ENCODE measurements at places on chromosomes 5 and 9. TPM values are rescaled to one million over a fixed set of nuclear protein-coding genes. Genes with fewer than 3 reads are reported as not detected.

The TNC gene
- polyA plus RNA-seq = 265 TPM

DNA sequence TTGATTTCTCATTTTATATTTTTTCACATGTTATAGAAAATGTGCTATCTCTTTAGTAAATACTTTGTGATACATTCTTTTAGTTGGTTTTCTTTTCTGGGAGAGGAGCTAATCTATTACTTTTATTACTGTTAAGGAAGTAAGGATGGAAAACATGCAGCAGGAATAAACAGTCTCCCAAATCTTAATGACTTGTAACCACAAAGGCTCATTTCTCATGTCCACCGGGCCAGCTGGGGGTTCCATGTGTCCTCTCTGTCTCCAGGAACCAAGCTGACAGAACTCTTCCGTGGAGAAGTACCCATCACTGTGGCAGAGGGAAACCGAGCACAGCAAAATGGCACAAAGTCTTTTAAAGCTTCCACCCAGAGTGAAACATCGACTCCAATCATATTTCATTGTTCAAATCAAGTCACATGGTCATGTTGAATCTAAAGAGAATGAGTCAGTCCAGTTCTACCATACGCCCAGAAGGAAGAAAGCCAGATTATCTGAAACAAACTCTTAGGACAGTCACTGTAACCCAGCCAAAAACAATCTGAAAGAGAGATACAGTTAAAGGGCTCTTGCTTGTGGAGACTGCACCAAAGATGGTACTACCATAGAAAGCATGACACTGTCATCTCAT is 97.1 kb upstream of the CDH6 start:
- peak; percentile 41 for DNase-seq

DNA sequence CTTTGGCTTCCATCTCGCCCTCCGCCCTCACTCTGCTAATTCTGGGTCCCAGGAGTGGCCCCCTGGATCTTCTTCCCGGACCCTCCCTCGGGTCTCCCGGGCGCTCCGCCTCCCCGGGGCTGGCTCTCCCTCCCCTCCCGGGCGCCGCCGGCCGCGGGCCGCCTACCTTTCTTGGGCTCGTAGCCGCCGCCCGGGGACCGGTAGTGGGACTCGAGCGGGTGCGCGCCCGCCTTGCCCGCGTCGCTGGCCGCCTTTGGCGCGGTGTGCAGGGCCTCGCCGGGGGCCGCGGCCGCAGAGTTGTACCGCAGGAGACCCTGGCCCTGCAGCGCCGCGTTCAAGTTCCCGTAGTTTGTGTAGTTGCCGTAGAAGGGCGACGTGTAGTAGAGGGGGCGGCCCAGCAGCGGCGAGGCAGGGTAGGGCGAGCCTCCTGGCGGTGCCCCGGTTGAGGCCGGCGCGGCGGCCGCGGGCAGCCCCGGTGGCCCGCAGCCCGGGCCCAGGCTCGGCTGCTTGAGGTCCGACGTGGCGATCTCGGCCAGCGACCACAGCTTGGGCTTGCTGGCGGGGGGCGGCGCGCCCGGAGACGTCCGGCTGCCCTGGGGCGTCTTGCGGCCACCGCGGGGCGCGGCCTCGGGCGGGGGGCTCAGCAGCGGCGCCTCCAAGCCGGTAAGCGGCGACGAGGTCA is 3.2 kb downstream of the IRX2 start:
- DNase-seq = no peak

DNA sequence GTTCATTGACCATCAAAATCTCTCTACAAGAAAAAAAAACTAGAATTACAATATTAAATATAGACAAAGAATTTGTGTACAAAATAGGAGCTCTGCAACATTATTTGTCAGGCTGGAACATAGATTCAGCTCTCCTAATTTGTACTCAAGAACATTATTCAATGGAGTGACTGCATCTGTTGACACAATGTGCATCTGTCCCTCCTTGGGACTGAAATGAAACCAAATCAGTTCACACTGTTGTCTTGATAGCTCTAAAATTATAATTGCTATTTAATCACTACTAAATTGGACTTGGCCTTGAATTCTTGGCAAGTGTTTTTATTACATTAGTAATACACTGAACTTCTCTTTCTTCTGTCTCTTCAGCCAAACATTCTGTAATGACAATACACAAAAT is 47.7 kb downstream of the FTMT start:
- DNase-seq = no peak

The MEIKIN gene
- not detected for polyA plus RNA-seq

- no peak for DNase-seq
Measured at GRCh38 chr5:137825165-137825564, 42.5 kb upstream of the MYOT start.

DNA sequence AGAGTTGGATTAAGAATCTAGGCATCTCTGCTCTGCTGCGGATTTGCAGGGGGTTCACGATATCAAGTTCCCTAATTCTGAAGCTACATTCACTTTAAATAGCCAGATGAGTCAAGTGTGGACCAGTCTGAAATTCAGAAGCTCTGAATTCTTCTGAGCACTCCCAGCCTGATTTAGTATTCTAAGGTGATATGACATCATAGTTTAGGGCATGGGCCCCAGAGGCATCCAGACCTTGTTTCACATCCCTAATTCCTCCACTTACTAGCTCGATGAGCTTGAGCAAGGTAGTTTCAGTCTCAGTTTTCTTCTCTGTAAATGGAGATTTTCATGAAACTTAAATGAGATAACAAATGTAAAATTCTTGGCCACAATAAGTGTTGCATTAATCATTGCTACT is 65.2 kb downstream of the TMEM167A start:
- DNase-seq = no peak

The LSM11 gene
- 2.5 TPM for polyA plus RNA-seq

DNA sequence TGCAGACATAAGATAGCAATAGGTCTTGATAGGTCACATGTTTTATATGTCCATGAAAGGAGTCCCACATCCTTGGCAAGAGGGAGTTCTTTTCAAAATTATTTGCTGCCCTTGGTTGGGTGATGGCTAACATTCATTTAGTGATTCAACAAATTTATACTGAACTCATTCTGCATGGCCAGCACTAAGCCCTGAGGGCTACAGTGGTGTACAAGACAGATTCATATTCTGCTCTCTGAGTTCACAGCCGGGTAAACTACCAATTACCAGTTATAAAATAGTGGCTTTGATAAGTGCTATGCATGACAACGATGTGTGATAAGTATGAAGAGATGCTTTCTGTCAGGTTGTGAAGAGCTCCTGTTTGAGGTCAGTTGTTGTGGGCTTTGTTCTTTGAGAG is 340.0 kb downstream of the GABRG2 start:
- DNase-seq = no peak

DNA sequence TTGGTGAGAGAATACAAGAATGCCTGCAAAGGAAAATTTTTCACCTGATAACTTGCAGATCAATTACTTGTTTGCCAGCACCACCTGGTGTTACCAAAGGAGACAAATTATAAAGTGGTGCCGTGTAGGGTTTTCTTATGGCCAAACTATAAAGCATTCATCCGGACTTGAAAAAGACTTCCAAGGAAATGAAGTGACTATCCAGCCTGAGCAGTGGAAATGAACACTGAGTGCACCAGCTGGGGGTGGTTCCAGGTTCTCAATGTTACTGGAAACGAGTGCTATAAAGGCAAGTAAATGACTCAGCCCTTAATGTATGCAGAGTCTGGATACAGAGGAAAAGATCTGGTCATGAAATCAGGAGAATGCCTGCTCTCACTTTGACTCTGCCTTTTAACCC is 113.1 kb downstream of the DNAH5 start:
- DNase-seq = peak; percentile 29

DNA sequence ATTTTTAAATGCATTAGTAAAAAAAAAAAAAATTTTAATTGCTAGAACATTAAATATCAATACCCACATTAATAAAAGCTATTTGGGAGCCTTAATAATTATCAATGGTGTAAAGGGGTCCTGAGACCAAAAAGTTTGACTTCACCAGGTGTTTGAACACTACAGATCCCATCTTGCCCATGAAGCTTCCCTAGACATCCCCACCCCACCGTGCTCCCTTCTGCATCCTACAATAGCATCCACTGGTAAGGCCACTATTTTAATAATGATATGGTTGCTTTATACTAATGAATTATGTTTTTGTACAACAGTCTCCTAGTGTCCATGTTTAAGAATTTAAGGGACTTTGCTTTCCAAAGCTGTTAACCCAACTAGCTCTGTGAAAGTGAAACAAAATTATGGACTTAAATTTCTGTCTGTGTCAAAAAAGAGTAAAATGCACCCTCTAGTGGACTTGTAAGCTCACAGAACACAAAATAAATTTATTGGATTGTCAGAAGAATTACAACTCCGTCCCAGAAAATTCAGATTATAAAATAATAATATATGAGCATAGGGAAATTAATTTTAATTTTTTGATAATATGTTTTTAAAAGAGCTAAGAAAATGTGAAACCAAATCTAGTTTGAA is 76.0 kb downstream of the ARL15 start:
- peak; percentile 26 for DNase-seq

- DNase-seq = peak; percentile 13
Measured at GRCh38 chr9:13088720-13089427, 190.6 kb downstream of the MPDZ start.

GRCh38 chr5:115907177-115907576 is 55.1 kb upstream of the LVRN start:
- DNase-seq = no peak

DNA sequence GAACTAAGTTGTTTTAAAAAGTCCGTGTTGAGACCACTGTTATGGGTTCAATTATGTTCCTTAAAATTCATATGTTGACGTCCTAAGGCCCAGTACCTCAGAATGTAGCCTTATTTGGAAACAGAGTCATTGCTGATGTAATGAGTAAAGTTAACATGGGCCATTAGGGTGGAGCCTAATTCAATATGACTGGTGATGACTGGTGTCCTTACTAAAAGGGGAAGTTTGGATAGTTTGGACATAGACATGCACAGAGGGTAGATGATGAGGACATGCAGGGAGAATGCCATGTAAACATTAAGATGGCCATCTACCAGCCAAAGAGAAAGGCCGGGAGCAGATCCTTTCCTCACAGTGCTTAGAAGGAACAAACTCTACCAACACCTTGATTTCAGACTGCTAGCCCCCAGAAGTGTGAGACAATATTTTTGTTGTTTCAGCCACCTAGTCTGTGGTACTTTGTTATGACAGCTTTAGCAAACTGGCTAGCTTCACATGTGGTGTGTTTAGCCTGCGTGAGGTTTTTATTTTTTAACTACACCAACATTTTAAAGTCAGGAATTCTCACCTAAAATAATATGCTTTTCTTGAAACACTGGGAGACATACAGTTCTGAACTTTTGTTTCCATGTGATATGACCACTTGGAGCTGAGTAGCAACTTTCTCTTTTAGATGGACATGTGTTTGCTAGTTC is 135.3 kb downstream of the YIPF5 start:
- no peak for DNase-seq

The SAXO1 gene
- 0.01 TPM for polyA plus RNA-seq

DNA sequence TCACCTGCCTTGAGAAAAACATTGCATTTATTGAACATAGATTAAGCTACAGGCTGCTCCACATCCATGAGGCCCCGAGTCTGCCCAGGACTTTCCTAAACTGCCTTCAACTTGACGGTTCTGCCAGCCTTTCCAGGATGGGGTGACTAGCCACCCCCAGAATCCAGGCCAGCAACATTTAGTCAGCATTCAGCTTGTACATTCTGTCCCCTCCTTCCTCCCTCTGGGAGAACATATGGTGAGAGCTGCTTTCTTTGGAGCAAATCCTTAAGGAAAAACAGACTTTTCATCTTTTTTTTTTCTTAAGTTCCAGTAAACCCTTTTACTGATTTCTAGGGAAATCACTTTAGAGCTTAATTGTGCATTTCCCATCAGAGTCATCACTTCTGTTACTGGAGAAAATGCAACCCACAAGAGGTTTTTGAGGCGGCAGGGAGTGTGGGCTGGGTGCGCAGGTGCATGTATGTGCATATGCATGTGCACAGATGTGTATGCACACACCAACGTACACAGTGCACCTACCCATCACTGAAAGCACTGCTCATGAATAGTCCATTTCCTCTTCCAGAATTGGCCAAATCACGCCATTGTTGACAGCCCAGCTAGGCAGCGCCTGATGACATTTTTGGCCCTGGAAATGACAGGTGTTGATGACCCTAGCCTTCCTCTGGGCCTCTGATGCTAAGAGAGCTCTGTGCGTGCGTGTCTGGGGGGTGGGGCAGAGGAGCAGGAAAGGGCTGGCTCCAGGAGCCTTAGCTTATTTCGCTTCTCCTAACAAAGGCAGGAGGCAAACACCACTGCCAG is 145.6 kb downstream of the HSD17B3 start:
- DNase-seq = no peak

DNA sequence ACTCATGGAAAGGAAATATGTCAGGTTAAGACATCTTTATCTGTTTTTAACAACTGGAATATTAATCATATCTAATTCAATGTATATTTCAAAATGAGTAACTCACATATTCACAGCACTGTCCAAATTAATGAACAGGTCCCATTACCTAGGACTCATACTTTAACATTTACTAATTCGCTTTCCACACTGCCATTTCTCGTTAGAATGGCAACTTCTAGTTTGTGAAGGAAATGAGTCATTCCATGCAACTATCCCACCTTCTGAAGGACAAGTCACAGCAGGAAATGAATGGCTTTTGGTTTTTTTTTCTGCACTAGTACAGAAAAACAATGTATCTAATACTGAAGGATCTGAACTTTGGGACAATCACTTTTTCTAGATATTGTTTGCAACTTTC is 24.6 kb upstream of the IFNK start:
- DNase-seq = no peak

The ASTN2 gene
- 6.6 TPM for polyA plus RNA-seq

The FAT2 gene
- polyA plus RNA-seq = 0.01 TPM

DNA sequence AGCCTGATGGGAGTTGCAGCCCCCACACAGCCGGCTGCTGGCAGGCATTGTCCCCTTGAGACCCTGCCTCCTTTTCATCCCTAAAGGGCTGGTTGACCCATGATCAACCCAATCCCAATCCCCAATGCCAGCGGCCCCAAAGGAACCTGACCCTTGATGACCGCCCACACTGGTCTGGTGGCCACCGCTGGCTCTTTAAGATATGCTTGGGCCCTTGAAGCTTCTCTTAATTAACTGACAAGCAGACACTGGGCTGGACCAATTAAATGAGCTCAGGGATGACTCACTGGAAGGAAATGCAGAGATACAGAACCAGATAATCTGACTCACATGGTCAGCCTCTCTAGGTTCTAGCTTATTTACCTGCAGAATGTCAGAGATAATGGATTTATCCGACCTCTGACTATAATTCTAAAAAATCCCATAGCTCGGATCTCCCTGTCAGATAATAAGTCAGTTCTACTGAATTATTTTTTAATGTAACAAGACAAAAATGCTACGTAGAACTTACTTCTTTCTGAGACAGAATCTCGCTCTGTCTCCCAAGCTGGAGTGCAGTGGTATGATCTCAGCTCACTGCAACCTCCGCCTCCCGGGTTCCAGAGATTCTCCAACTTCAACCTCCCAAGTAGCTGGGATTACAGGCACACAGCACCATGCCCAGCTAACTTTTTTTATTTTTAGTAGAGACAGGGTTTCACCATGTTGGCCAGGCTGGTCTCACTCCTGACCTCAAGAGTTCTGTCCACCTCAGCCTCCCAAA is 11.1 kb upstream of the MLANA start:
- no peak for DNase-seq

DNA sequence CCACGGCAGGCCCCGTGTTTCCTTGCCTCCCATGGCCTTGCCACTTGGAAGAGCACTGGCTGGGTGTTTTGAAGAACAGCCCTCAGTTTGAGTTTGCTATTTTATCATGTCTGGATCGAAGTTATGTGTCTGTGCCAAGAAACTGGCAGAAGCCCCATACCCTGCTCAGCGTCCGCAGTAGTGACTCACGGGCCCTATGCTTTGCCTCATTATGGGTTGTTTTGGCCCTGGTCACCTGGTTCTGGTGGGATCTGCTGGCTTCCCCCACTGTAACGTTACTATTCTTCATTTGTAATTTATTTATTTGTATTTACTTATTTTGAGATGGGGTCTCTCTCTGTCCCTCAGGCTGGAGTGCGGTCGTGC is 42.3 kb upstream of the NKD2 start:
- DNase-seq = no peak

The EMB gene
- polyA plus RNA-seq = 0.83 TPM

The PCDHB15 gene
- 0.93 TPM for polyA plus RNA-seq

Data from AG04450 (cell line).